ENCODE measurements at places on chromosomes 6 and 20.

- DNase-seq = no peak
Observed at GRCh38 chr20:21092806-21093205, 13.4 kb downstream of the LINC00237 start.

DNA sequence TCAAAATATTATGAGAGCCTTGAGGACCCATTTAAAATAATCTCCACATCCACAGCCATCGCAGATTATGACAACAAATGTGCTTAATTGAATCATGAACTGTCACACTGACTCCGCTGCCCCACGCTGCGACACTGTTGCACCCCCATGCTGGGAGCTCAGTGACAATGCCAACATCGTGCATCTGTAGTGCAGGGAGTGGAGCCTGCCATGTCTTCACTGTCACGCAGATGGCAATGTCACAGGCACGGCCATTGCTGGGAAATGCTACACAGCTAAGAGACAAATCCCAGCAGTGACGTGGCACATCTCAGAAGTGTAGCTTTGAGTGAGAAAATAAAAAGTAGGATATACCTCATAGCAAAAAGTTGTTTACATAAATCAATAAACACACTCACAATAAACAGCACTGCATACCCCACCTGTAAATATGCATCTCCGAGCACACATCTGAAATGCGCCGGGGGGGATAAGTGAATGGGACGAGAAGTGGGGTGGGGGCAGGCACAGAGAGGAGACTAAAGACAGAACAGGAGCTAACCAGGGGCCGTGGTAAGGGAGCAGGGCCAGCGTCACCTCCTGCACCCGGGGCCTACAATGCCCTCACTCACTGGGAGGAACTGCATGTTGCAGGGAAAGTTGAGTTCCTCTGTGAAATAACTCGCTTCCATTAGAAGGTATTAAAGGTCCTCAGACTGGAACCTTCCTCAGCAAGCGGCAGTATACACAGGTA lies 349.9 kb downstream of the THBS2 start:
- no peak for DNase-seq

DNA sequence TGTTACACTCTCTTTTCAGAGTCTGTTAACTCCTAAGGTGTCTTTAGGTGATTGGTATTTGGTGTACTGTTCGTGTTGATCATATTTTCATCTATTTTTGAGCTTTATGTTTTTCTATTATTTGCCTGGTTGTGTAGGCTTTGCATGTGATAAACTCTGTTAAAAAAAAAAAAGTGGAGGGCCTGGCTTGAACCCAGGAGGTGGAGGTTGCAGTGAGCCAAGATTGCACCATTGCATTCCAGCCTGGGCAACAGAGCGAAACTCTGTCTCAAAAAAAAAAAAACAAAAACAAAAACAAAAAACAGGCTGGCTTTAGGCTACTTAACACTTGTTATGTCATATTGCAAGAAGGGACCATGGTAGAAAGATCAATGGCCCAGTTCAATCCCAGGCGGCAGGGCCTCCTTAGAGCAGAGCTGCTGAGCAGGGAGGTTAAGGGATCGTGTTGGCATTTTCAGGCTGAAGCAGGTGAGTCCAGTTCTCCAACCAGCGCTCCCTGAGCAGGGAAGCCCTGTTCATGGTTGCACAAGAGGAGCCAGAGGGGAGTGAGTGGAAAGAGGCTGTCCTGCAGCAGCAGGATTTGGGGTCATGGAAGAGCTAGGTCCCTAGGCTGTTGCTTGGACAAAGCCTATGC lies 8.5 kb downstream of the PYGB start:
- no peak for DNase-seq

DNA sequence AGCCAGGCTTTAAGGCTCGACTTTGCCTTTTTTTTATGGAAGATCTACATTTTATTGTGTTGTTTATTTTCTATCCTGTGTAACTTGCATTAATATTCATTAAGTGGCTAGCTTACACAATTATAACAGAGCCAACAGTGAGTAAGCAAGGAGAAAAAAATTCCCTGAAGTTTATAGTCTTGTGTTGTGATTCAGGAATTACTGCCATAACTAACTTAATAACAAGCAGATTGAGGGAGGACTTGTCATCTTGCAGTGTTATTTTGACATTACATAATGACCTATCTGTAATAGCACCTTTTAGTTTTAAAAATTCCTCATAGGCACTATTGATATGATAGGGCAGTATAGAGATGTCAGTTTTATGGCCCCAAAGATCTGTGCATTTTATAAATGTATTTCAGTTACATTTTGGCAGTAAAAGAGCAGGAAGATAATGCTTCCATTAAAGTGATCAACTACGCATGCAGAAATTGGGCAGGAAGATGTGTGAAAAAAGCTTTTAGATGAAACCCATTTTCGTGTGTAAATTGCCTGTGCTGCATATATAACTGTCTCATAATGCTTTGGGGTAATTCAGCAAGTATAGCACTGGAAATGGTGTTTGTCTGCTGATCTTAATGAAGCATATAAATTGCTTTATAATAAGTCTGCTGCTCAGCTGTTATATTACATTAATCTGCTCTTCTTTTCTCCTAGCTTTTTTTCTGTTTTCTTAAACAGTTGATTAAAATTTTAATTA lies 123.0 kb downstream of the SMAP1 start:
- DNase-seq = no peak

All from stimulated activated CD4-positive, alpha-beta T cell treated with anti-CD3 and anti-CD28 coated beads, Interleukin-2, amount 100 ng/mL, for 24 hours (primary cell).